Retinal pigment epithelial cell (primary cell): ENCODE measurements at places on chromosomes 3 and 15.

DNA sequence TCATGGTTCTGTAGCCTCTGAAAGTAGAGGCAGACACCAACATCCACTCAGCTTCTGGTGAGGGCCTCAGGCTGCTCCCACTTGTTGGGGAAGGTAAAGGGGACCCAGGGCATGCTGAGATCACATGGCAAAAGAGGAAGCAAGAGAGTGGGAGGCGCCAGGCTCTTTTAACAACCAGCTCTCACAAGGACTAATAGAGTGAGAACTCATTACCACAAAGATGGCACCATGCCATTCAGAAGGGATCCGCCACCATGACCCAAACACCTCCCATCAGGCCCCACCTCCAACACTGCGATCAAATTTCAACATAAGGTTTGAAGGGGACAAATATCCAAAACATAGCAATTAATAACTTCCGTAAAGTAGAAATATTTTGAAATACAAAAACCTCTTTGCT is 192.3 kb downstream of the OCA2 start:
- DNase-seq: no peak

DNA sequence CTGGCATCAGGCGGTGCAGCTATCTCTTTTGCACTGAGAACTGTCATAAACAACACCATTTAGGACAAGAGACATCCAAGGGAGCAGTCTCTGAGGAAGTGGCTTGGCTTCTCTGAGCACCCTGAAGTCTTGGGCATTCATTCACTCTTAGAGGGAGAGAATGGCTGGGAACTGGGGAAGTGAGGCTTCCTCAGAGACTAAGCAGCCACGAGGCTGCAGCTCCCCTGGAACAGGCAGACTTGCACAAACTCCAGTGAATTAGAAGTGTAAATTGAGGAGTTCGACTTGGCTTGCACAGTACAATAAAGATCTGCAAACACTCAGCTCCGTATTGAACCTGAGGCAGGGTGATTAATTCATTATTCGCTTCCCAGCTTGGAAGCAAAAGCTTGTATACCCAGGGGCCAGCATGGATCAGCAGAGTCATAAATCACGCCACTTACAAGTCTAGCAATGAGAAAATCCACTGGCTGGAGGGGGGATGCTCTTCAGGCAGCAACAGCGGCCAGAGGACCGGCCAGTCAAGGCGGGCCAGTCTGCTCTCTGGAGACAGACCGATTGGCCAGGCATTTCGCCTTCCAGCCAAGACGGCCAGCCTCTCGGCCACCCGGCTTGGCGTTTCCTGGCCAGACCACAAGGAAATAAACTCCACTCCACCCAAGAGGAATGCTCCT is 118.8 kb upstream of the ADPGK start:
- DNase-seq: no peak

DNA sequence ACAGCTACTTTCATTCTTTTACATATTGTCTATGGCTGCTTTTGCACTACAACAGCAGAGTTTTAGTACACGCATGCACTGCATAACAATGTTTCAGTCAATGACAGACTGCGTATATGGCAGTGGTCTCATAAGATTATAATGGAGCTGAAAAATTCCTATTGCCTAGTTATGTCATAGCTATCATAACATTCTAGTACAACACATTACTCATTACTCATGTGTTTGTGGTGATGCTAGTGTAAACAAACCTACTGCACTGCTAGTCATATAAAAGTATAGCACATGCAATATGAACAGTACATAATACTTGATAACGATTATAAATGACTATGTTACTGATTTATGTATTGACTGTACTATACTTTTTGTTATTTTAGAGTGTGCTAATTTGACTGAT is 47.9 kb downstream of the QTRT2 start:
- DNase-seq: no peak

GRCh38 chr3:51381333-51381705 is 3.8 kb upstream of the MANF start:
- no peak for DNase-seq

GRCh38 chr3:107837895-107838612 is 252.8 kb downstream of the CD47 start:
- DNase-seq: no peak

GRCh38 chr15:66570842-66571478 is 5.2 kb upstream of the LCTL start:
- no peak for DNase-seq

DNA sequence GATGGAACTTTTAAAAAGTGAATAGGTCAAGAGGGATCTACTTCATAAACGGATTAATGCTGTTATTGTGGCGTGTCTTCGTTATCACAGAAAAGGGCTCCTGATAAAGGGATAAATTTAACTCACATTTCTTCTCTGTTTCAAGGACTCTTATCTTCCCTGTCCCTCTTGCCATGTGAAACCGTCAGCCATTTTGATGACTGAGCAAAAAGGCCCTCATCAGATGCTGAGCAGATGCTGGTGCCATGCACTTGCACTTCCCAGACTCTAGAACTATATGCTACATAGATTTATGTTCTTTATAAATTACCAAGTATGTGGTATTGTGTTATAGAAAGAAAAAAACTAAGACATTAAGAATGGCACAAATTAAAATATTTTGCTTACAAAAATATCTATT is 1011.8 kb upstream of the GBE1 start:
- no peak for DNase-seq

- no peak for DNase-seq
These were observed 43.3 kb downstream of the CYFIP1 start for GRCh38 chr15:22936577-22937472.

DNA sequence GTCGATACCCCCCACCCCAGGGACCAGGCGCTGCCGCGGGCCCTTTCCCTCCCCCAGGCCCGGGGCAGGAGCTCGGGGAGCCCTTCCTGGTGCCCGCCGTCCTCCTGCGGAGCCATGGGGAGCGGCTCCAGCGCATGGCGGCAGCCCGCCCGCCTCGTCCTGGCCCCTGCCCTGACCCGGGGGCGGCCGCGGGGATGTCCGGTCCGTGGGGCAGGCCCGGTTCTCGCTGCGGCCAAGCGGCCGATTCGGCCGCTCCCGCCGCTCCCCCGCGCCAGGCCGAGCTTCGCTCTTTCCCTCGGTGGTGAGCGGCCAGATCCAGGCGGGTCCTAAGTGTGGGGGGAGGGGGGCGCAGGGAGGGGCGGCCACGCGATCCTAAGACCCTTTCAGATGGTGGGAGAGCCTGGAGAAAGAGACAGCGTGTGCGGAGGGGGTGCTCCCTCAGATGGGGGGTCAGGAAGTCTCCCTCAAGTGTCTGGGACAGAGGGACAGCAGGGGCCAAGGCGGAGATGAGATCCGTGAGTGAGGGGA is 1.3 kb downstream of the NEIL1 start:
- DNase-seq: no peak

DNA sequence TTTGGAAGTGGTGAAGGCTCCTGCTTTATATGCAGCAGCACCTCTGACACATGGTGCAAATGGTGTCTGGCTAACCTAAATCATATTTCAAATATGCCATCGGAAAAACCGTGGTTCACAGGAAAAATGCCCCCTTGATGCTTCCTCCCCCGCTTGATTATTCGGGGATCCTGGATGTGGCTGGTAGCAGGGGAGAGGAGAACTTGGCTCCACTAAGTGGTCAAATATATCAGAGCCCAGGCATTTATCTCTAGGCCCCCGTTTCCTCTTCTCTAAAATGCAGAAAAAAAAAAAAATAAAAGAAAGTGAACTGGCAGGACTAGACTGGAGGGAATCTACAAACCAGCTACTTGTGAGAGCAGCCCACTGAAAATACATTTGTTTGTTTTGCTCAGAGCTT is 18.2 kb upstream of the ATP2B2 start:
- DNase-seq: no peak

GRCh38 chr3:36561601-36562000 is 181.3 kb downstream of the STAC start:
- DNase-seq: no peak

- no peak for DNase-seq
These were observed 2.5 kb downstream of the OR4F6 start for GRCh38 chr15:101805605-101806345.

DNA sequence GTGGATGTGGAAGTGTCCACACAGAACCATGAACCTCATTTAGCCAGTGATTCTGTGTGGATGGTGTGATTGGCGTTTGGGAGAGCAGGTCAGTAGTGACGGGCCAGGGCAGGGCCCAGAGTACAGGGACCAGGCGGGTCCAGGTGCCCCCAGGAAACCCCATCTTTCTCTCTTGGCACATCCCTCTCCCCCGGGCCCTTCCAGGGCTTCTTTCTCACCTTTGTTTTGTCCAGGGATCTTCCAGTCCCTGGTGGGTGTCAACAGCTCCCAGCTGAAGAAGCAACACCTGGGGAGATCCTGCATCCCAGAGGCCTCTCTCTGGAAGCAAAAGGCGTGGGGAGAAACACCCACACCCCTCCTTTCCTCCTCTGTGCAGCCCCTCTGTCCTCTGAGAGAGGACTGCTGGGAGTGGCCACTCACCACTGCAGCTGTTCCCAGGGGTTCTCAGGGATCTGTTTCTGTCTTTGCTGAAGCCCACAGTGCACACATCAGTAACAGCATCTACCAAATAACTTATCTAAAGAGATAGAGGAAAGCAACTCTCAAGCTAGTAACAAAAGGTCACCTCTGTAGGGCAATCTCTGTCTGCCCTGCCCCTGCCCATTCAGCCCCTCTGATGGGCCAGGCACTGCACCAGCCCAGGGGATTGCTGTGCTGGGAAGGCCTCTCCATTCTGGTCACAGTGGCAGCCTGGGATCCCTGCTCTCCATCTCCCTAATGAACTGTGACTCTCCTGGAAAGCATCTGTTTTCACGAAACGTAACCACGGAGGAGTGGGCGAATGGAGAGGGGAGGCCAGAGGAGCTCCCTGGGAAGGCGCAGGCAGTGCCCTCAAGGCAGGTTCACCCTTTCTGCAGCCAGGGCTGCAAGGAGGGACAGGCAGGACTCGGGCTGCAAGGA is 98.3 kb upstream of the ALDH1A3 start:
- DNase-seq: no peak

- no peak for DNase-seq
These were observed 563.6 kb downstream of the NAALADL2 start for GRCh38 chr3:175422744-175423143.

GRCh38 chr3:46846624-46847542 is 16.4 kb downstream of the MYL3 start:
- no peak for DNase-seq

- DNase-seq: no peak
These were observed 39.1 kb downstream of the TRPM1 start for GRCh38 chr15:31062310-31062847.

- no peak for DNase-seq
These were observed 296.5 kb downstream of the SLC9A9 start for GRCh38 chr3:143551761-143552160.

DNA sequence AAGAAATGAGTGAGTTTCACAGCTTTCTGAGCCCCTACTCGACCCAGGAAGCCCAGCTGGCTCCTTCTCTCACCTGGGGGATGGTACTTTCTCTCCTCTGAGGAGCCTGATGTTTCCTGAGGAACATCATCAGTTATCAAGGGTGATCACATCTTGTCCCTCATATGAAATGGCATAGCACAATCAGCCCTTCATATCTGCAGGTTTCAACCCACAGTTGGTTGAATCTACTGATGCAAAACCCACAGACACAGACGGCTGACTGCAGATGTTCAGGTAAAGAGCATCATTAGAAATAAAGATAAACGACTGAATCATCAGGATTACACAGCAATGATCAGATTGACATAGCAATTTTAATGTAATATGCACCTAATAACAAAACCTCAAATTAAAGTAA is 93.6 kb upstream of the OSTN start:
- DNase-seq: no peak

GRCh38 chr3:57794501-57794900 is 38.4 kb downstream of the SLMAP start:
- DNase-seq: no peak

DNA sequence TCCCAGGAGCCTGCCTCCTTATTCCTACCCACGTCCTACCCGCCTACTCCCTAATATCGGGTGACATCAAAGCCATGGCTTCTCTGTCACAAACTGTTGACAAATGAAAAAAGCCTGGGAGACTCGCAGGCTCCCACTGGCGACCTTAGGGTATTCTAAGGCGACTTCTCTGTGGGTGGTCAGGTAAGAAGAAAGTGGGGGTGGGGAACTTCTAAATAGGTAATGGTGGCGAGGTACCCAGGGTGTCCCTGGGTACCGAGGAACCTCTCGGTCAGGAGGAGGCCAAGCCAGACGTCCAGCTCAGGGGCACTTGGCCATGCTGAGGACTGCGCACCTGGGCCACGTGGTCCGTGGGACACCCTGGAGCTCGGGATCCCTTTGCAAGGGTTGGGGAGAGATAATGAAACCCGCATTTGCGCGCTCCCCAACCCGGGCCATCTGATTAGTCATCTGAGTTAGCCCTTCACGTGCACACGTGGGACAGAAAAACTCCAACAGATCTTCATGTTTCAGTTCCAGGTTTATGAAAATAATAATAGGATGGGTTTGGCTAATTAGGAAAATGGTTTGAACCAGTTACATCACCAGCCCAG is 78.2 kb downstream of the NR2F2 start:
- no peak for DNase-seq

DNA sequence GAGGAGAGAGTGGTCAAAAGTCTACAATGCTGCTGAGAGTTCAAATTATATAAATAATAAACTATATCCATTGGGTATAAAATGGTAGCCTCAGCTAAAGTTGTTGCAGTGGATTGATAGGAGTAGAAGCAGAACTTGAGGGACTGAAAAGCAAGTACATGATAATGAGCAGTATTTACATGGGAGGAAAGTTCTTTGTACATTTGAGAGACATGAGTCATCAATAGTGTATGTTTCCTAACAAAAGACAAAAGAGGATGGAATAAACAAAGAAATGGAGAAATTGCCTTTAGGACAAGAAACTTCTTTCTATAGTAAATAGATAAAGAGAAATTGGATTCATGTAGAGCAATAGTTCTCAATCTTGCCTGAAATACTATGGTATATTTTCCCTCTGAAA is 110.0 kb upstream of the PLSCR5 start:
- DNase-seq: peak; percentile 8

DNA sequence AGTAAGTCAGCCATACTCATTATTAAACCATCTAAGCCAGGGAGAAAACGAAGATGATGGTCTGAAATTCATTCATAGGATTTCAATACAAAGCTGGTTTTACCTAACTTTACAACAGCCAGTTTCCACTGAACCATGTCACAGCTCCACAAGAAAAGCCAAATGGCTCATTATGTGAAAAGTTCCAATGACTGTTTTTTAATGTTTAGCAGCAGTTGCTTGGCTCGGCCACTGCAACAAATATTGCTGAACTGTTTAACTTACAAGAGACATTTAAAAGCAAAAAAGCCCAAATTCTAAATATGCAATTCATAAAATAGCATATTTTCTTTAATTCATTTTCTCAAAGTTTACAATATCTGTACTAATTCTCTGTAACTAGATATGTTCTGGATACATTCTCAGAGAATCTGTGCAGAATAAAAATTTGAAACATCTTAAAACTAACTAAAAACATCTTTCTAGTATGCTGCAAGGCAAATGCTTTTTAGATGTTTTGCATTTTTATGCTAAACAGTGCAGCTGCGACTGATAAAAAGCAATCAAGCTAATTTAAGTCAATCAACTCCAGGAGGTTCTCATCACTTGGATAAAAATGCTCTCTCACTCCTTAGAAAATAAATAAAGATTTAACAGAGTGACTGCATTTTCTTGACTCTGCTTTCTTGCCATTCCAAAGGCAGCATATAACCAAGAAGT is 356.5 kb downstream of the ERC2 start:
- DNase-seq: no peak
